ENCODE measurements at places on chromosomes 2 and 18. TPM values are rescaled to one million over a fixed set of nuclear protein-coding genes. Genes with fewer than 3 reads are reported as not detected.

Gene SP5
- not detected for total RNA-seq

Gene PRR30
- not detected for total RNA-seq

Gene KLHL41
- not detected for total RNA-seq

Gene GAL3ST2
- not detected for total RNA-seq

Gene LYG2
- total RNA-seq = not detected

Gene UGT1A9
- total RNA-seq = not detected

Gene SELENOI
- 35.5 TPM for total RNA-seq

Gene LRATD1
- total RNA-seq = 44.7 TPM

Gene DPP4
- 0.35 TPM for total RNA-seq

Gene C2orf81
- total RNA-seq = 0.92 TPM

Gene M1AP
- 0.56 TPM for total RNA-seq

Gene PROM2
- 53.7 TPM for total RNA-seq

Gene SNTG2
- total RNA-seq = not detected

Gene DSG1
- total RNA-seq = 48.9 TPM

Gene ONECUT2
- under 0.01 TPM for total RNA-seq

Gene DLX1
- not detected for total RNA-seq

Gene RAX
- total RNA-seq = not detected

Gene BCL2
- total RNA-seq = 2.7 TPM

Gene INHBB
- total RNA-seq = not detected

Gene ACMSD
- total RNA-seq = 0.46 TPM

Gene C2orf78
- total RNA-seq = not detected

Gene TTC32
- 7.4 TPM for total RNA-seq

Gene GPR35
- 0.28 TPM for total RNA-seq

Gene PARD6G
- total RNA-seq = 24.3 TPM

Gene NT5DC4
- not detected for total RNA-seq

Gene CPO
- not detected for total RNA-seq

Gene GNLY
- total RNA-seq = not detected

Gene ZAP70
- not detected for total RNA-seq

Gene SPEG
- total RNA-seq = 7.5 TPM

Gene AQP12B
- total RNA-seq = not detected

Gene SCYGR8
- total RNA-seq = not detected

Data from airway epithelial cell (primary cell).